ENCODE measurements at places on chromosomes 1 and 21.
A peak's percentile ranks its signal among the peaks of the same experiment; 100 is the strongest.

- no peak for DNase-seq
These were observed 82.2 kb upstream of the BMP8A start for GRCh38 chr1:39409055-39409816.

DNA sequence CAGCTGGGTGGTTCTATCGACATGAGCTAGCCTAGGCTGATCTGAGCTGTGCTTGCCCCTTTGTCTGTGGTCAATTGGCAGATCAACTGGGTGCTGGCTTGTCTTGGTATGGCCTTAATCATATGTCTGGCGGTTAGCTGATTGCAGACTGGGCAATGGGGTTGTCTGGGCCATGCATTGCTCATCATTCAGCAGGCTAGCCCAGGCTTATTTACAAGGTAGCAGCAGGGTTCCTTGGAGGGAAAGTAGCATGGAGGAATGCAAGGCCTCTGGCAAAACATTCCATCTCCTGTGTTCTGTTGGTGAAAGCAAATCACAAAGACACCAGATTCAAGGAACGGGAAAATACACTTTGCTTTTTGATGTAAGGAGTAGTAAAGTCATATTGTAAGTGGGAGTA, 84.0 kb upstream of the IVNS1ABP start:
- no peak for DNase-seq

DNA sequence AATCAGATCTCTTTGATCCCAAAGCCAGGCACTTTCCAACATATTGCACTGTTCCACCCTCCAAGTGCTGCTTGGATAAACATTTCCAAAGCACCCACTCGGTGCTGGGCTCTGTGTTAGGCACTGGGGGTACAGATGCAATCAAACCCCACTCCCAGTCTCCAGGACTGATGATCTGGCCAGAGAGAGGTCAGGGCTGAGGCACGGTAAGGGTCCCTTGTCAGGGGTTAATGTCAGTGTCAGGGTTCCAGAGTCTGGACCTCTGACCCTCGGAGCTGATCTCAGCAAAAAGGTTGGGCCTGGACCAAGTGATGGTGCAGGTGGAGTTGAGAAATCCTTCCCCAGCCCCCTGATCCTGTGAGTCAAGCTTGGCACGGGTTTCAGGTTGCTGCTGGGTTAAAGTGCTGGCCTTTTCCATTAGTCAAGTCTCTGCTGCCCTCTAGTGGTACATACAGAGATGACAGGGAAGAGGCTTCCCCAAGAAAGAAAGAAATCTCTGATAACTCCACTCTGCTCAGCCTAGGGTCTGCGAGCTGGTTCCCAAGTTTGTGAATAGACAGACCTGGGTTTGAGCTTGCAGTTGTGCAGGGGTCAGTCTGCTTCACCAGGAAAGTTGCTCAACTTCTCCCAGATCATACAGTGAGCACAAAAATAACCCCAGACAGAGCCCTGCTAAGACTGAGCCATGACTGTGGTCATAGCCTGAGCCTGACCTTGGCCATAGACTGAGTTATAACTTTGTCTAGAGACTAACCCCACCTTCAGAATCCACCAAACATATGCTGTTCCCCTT, 74.6 kb downstream of the DMRTA2 start:
- peak; percentile 37 for DNase-seq

DNA sequence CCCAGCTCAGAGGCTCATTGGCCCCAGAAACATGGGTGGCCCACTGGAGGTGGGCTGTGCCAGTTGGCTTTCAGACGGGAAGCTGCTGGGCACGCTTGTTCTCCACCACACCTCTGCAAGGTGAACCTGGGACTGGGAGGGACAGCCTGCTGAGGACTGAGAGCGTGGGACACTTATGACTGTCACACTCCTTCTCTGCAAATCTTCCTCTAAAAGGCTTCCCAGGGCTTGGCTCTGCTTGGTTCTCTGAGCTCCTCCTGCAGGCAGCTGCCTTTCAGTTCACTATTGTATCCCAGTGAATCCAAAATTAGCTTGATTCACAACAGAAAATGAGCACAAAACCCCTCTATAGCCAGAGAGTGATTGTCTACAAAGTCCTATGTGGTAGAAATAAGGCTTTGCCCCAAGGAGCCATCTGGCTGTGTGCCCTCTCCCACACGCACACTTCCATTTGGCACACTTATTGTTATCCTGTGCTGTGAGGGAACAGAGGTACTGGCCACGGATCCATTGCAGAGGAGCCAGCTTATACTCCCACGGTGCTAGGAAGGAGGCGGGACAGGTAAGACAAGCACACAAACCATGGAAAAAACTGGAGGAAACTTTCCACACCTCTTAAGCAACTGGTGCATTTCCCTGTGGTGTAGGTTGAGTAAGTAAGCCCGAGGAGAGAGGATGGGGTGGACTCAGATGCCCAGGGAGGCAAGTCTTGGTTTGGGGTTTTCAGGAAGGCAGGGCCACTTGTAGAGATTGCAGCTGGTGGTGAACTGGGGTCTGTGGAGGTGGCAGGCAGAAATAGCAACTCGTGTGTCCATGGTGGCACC, 18.9 kb upstream of the BTG2 start:
- DNase-seq = no peak

DNA sequence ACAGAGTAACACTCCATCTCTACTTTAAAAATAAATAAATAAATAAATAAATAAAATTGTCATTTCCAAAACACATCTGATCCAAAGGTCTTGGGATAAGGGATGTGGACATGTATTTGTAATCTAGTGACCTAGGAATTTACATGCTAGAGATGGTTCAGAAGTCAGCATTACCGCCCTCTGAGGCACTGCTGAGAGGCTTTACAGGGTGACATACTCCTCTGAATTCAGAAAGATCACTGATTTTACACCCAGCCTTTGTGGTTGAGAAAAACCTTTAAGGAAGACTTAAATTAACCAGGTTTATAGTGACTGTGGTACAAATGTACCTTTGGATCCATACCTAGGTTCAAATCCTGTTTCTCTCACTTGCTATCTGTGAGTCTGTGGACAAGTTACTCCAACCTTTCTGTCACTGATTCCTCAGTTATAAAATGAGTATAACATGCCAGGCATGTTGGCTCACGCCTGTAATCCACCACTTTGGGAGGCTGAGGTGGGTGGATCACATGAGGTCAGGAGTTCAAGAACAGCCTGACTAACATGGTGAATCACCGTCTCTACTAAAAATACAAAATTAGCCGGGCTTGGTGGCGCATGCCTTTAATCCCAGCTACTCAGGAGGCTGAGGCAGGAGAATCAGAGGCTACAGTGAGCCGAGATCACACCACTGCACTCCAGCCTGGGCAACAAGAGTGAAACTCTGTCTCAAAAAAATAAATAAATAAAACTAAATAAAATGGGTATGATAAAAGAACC, 20.1 kb downstream of the OSBPL9 start:
- DNase-seq = no peak

DNA sequence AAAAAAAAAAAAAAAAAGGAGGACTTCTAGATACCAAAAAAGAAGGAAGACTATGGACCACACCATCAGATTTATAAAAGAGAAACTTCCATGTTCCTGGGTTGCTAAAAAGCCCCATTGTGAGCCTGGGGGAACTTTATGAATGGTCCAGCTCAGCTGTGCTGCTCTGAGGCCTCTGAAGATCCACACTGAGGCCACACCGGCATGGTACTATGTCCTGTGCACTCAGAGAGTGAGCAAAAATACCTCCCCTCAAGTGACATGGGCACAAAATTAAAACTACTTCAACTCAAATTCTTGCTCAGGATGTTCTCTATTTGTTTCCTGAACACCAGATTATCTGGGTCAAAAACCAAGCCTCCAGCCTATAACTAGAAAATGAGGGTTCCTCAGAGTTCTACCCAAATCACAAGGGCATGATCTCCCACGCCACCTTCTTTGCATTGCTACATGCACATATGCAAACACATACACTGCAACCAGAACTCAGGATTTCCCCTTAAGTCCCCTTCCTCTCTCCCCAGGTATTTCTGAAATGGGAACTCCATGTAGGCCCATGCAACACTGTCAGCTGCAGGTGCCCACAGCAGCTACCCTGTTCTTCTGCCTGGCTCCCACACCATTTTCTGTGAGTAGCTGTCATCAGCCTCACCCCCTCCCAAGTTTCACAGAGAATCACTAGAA, 94.4 kb downstream of the SH3GLB1 start:
- no peak for DNase-seq
